ENCODE measurements at places on chromosomes 4 and X. TPM values are rescaled to one million over a fixed set of nuclear protein-coding genes. Genes with fewer than 3 reads are reported as not detected.

ARHGAP6 gene
- 0.28 TPM for total RNA-seq

GYPE gene
- not detected for total RNA-seq

SPP1 gene
- total RNA-seq: 130 TPM

PDE6B gene
- total RNA-seq: not detected

SSX2B gene
- not detected for total RNA-seq

USP46 gene
- 14.8 TPM for total RNA-seq

FRMPD4 gene
- total RNA-seq: 0.48 TPM

TRPC5OS gene
- total RNA-seq: not detected

ARHGEF6 gene
- 5.0 TPM for total RNA-seq

SHROOM2 gene
- total RNA-seq: 2.8 TPM

GPAT3 gene
- 9.9 TPM for total RNA-seq

AFF1 gene
- 5.4 TPM for total RNA-seq

ZNF711 gene
- not detected for total RNA-seq

LINC00632 gene
- 0.48 TPM for total RNA-seq

SPANXA1 gene
- 2.1 TPM for total RNA-seq

BDH2 gene
- total RNA-seq: 55.9 TPM

CENPI gene
- 22.2 TPM for total RNA-seq

MSMO1 gene
- total RNA-seq: 72.3 TPM
